CD4-positive, alpha-beta T cell treated with Interleukin-10 for 1 hour (primary cell): ENCODE measurements at places on chromosomes 7 and 10.

DNA sequence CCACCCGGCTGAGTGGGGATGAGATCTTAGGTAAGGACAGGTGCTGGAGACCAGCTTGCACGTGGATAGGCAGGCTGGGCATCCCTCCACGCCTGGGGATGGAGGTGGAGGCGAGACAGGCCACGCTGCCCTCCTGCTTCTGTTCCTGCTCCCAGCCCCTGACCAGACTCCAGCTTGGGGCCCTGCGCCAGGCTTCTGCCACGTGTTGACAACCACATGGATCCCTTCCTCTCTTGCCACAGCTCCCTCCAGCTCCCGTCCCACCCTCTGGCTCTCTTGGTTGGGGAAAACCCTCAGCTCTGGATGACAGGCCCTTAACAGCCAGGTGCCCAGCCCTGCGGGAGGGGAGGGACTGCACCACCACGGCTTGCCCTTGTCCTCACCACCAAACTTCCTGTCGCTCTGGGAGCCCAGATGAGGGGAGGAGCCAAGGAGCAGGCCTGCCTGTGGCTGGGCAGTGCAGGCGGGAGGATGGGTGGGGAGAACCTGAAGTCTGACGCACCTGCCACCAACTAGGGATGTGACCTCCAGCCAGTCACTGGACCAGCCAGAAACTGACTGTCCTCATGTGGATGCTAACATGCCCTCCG lies 36.0 kb downstream of the KCNH2 start:
- DNase-seq = peak; percentile 65

DNA sequence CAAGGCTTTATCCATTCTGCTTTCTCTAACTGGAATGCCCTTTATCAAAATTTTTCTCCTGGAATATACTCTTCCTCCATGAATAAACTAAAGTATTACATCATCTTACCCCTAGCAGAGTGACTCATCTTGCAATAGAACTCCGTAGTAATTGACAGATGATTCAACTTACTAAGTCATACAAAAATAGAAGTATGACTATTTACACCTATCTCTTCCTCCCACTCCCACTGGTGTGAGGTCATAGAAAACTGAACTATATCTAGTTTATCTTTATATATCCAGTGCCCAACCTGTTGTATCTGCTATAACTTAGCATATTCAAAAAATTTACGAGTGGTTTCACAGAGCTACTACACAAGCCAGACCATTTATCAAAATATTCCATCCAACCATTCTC lies 26.1 kb downstream of the ABCB1 start:
- DNase-seq = no peak

GRCh38 chr10:11586170-11586569 lies 25.3 kb downstream of the USP6NL start:
- no peak for DNase-seq

DNA sequence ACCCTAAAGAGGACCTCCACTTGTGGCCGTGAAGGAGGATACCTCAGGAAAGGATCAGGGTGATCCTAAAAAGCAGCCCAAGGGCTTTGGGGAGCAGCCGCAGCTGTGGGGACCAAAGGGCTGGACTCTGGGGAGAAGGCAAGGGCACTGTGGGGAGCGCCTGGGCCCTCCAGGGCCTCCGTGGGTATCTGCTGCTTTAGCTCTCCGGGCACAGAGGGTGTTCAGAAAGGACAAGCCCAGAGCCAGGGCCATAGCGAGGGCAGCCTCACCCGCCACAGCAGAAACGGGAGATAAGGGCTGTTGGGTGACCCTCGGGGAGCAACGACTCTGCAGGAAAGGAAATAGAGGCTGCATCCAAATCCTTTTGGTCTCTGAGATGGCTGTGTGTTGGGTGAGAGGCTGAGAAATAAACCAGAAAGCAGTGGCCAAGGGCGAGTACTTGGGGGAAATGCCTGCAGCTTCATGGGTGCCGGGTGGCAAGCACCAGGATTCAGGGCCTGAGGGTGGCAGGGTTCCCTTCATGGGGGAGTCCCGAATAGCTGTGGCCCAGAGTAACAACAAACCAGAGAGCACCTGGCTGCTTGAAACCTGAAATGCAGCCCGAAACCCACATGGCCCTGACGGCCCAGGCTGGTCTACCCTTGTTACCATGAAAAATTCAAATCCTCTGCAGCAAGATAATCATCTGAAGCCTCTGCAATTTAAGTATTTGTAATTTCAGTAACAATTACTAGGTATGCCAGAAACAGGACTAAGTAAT lies 95.2 kb downstream of the VIPR2 start:
- no peak for DNase-seq

DNA sequence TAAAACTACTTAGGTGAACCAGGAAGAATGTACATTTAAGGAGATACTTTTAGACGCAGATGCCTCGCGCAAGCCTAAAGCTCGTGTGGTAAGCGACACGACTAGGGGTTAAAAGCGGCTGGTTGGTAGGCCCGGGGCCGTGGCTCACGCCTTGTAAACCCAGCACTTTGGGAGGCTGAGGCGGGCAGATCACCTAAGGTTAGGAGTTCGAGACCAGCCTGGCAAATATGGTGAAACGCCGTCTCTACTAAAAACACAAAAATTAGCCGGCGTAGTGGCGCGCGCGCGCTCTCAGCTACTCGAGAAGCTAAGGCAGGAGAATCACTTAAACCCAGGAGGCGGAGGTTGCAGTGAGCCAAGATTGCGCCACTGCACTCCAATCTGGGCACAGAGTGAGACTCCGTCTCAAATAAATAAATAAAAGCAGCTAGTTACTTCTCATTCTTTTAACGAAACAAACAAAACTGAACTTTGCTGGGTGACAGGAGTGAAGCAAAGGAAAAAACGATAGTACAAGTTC lies 879 bp downstream of the NUDT5 start:
- DNase-seq = peak; percentile 38

- DNase-seq = no peak
Observed at GRCh38 chr10:100624298-100624697, 88.6 kb downstream of the HIF1AN start.

DNA sequence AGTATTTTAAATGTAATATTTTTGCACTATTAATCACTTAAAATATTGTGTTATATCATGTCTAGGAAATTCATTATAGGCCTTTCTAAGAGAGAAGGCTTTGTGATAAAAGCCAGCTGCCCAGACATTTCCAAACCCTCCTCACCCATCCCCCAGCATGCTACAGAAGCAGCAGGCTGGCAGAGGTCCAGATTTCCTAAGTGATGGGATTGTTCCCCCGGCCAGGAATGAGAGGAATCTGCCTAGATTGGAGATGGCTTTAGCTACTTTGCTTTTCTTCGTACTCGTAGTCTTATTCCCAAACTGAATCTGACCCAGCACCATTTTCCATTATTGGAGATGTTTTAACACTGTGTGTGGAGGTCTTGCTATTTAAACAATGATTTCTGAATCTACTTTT lies 29.4 kb downstream of the CDK14 start:
- DNase-seq = no peak

DNA sequence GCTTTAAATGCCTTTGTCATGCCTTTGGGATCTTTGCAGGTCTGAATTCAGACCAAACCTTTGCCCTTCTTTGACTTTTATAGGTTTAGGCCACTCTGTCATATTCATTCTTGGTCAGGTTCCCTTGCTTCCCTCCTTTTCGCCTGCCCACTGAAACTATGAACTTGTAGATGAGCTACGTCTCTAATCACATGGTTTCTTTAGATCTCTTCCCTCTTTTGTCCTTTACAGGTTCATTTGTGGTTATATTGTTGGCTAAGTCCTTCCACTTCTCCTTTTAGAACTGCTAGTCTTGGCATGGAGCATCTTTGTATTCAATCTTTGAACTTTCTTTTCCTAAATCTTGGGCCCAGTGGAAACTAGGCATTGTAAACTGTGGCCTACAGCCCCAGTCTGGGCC lies 104.0 kb upstream of the ZEB1 start:
- DNase-seq = no peak

GRCh38 chr7:16773326-16773725 lies 19.8 kb downstream of the TSPAN13 start:
- DNase-seq = no peak

GRCh38 chr10:90394311-90394710 lies 463.5 kb downstream of the HTR7 start:
- DNase-seq = no peak

DNA sequence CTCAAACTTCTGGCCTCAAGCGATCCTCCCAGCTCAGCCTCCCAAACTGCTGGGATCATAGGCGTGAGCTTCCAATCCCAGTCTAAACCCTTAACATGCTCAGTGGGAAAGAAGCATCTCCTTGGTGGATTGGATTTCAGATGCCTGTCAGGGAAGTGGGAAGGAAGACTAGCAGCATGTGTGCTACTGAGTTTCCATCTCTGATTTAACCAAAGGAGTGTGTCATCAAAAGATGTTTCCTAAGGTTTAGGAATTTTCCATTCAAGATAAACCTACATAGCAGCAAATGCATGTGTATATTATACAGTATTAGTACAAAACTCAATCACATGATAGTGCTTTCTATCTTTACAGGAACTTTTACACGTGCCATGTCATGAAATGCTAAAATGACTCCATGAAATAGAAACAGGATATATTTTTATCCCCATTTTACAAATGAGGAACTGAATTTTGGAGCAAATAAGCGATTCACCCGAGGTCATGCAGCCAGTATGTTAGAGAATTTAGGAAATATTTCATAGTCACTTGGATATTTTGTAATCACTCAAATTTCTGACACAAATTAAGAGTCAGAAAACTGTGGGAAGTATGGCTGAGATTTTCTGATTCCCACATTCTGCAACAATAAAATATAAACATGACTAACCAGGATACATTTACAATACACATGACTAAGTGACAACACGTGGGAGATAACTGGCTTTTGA lies 11.4 kb upstream of the TMEM26 start:
- no peak for DNase-seq

DNA sequence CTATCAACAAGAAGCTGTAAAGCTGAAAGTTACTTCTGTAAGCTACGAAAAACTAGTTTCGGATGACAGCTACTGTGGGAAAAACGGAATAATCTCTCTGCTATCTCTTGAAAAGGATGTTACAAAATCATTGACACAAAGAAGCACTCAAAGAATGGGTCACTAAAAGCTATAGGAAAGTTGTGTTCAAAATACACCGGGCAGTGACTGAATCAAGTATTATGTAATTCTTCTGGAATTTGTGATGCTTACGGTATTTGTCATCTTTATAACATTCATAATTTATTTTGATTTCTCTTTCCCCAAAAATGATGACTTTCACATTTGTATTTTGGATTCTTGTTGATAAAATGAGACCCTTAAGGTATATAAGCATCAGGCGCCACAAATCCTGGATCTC lies 112.1 kb upstream of the KLF6 start:
- DNase-seq = no peak

- DNase-seq = no peak
Observed at GRCh38 chr10:15213461-15213861, 45.0 kb upstream of the NMT2 start.

GRCh38 chr7:77697535-77697831 lies 1.2 kb downstream of the RSBN1L start:
- DNase-seq = no peak

- no peak for DNase-seq
Observed at GRCh38 chr7:3272691-3273141, 28.3 kb upstream of the SDK1 start.

DNA sequence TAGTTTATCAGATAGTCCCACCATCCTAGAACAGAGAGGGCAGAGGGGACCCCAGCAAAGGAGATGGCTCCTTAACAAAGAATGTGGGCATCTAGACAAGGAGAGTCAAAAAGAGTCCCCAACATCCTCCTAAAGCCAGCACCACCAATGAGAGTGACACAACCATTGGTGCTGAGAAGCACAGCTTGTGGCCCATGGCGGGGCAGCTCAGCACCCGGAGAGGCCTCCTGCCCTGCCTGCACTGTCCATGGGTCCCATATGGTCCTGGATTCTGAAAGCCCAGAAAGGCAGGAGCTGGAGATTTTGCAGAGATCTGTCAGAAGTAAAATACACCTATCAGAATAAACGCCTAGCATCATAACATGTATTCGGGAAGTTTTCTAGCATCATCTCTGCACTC lies 311.8 kb upstream of the ZNF32 start:
- no peak for DNase-seq

- no peak for DNase-seq
Observed at GRCh38 chr10:101901340-101901739, 57.7 kb upstream of the KCNIP2 start.

DNA sequence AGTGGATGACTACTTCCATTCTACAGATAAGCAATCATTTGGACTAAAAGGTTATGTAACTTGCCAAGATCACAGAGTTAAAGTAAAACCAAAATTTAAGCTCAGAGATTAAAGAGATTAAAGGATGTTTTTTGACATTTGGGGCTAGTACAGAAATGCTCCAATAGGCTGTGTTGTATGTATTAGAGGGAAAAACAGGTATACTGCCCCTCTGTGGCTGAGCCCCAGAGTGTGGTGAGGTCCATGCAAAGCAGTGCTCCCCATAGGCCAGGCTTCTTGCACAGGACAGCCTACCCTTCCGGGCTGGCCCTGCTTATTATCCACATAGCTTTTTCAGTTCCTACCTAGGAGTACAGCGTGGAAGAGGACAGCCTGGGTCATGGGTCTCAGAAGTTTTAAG lies 322.8 kb downstream of the POM121L12 start:
- no peak for DNase-seq

DNA sequence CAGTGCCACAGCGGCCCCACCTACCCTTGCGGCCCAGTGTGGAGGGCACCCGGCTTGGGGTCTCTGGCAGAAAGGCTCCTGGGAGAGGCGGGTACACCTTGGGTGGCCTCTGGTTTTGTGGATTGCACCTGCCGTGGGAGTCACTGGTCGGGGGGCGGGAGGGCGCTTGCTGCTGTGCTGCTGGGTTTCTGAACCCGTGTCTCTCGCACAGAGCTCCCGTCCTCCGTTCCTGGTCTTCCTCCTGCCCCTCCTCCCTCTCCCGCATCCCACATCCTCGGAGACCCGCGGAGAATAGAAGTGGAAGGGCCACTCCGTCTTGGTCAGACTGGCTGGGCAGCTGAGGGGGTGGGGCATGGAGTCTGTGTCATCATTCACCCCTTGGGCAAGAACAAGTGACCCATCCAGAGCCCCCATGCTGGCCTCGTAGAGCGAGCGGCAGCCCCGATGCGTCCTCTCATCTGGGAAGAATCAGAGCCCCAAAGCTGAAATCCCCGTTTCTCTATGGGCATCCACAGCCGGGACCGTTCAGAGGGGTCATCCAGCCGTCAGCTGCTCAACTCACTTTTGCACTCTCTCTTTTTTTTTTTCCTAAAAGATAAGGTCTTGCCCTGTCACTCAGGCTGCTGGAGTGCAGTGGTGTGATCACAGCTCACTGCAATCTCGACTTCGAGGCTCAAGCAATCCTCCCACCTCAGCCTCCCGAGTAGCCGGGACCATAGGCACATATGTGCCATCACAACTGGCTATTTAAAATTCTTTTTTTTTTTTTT lies 4.0 kb downstream of the MAFK start:
- DNase-seq = no peak

- no peak for DNase-seq
Observed at GRCh38 chr7:151490456-151491105, 29.1 kb downstream of the RHEB start.
